NCI-H187 (cell line): ENCODE measurements at places on chromosomes 1 and 21.
A peak's percentile ranks its signal among the peaks of the same experiment; 100 is the strongest.

GRCh38 chr1:193355626-193356025 lies 169.2 kb upstream of the B3GALT2 start:
- no peak for DNase-seq

- no peak for DNase-seq
These were observed 148.9 kb upstream of the RUNX1 start for GRCh38 chr21:35197992-35198431.

DNA sequence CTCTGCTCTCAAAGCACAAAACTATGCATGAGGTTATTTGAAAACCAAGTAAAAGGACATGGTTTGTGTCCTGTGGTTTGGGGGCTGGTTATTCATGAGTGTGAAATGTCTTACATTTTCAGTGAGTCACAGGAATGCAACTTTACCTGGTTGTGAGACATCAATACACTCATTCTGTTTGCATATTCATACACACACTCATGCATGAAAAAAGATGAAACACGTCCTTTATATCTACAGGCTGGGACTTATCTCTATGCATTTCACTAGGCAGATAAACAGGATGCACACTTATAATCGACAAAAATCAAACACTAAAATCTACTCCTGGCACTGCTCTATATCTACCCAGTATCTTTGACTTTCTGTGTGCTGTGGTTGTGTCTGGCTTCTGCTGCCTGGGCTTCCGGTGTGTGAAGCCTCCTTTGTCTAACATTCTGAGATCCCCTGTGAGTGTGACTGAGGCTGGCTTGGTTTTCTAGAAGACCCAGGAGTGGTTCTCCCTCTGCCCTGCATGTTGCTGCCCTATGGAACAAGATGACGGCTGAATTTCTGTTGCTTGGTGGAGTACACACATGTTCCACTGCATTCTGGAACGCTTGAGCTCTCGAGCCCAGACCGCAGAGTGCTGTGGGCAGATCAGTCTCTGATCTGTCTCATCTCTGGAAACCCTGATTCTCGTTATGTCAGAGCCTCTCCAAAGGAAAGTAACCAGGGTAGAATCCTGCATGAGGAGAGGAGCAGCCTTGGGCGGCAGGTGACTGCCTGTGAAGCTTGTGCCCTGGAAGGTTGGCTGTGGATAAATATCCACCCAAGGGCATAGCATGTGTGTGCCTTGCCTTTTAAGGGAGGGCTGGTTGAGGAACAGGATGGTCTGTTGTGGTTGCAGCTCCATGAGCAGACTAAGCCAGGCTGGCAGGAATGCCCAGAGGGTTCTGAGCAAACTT lies 19.7 kb upstream of the FASLG start:
- DNase-seq: no peak

GRCh38 chr1:229186373-229187056 lies 84.4 kb upstream of the RAB4A start:
- no peak for DNase-seq

GRCh38 chr1:22786101-22786500 lies 75.5 kb downstream of the EPHB2 start:
- no peak for DNase-seq

GRCh38 chr21:36059823-36060158 lies 535 bp downstream of the SETD4 start:
- DNase-seq: no peak

GRCh38 chr1:1441002-1441888 lies 5.8 kb downstream of the VWA1 start:
- peak; percentile 7 for DNase-seq

DNA sequence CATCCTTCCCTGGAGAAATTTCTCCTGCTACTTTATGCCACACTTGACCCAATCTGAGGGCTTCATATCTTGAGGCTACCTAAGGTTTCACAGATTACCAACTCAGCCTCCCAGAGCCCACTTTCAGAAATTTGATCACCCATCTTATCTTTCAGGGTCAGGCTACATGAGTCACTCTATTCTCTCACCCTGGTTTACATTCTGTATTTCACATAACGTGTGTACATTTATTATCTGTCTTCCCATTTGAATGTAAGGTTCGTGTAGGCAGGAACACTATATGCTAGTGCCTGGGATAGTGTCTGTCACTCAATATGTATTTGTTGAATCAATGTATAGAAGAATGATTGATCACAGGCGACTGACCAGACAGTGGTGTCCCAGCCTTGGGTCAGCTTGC lies 124.8 kb downstream of the UBE2U start:
- no peak for DNase-seq

GRCh38 chr1:25128121-25128621 lies 104.1 kb downstream of the SYF2 start:
- DNase-seq: no peak

DNA sequence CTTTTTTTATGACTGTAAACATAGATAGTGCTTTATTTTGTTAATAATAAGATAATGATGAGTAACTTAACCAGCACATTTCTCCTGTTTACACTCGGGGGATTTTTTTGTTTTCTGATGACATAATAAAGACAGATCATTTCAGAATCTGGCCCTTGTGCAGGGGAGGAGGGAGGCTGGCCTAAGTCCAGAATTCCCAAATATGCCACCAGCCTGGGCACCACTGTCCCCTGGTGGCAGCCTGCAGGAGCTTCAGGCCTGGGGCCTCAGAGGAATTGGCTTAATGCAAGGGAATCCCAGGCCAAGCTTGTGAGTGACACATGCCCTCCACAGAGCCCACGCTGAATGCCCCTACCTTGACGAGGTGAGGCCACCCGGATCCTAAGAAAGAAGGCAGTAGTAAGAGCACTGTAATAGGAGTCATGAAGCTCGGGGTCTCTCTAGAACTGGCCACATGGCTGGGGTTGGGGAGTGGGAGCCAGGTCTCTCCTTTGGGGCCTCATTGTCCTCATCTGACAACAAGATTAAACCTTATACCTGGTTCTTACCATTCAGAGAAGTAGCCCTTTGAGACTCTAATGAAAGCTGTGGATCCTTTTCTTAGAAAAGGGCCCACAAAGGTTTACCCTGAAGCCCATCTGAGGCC lies 24.1 kb downstream of the ETNK2 start:
- DNase-seq: peak; percentile 83

DNA sequence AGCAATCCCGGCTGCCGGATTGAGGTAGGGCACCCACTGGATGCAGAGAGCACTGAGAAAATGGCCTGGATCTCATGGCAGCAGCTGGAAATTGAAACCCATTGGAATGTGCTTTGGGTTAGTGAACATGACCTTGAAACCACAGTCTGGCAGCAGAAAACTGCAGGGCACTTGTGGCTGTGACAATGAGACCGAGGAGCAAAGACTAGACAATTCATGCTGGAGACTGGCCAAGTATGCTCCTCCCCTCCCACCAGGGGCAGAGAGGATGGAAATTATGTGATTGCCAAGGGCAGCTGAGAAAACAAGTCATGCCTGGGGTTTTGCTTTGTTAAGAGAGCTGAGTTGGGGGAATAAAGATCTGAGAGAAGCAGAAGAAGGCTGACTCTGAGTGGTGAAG lies 60.7 kb downstream of the ZNF697 start:
- DNase-seq: peak; percentile 83

- DNase-seq: no peak
These were observed 656.4 kb upstream of the ADGRL2 start for GRCh38 chr1:81144240-81144825.

DNA sequence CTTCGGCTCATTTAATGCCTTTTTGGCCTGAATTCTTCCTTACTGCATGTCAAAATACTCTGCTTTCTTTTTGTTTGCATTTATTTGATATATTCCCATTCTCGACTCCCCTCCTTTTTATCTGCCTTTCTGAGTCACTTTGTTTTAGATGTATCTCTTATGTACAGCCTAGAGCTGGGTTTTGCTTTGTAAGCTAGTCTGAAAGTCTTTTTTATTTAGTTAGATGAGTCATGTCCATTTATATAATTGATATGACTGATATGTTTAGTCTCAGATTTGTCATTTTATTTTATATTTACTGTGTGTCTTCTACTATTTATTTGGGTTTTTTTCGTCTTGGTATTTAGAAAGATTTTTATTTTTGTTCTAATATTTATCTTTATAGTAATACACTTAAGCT lies 33.6 kb upstream of the GNG5 start:
- no peak for DNase-seq

DNA sequence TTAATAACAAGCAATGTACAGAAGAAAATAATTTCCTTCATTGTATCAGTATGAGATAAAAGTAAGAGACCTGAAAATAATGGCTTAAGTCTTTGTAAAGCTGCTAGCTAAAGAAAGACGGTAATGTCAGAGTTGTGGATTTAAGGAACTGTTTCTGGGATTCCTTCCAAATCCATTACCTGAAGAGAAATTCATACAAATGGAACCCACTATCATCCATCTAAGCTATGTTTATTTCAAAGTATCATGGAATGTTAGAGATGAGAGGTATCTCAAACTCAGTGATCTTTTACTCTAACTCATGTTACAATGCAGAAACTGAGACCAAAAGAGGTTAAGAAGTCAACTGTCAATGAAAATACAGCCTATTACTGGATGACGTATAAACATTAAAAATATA lies 197.7 kb downstream of the DENND1B start:
- DNase-seq: no peak

DNA sequence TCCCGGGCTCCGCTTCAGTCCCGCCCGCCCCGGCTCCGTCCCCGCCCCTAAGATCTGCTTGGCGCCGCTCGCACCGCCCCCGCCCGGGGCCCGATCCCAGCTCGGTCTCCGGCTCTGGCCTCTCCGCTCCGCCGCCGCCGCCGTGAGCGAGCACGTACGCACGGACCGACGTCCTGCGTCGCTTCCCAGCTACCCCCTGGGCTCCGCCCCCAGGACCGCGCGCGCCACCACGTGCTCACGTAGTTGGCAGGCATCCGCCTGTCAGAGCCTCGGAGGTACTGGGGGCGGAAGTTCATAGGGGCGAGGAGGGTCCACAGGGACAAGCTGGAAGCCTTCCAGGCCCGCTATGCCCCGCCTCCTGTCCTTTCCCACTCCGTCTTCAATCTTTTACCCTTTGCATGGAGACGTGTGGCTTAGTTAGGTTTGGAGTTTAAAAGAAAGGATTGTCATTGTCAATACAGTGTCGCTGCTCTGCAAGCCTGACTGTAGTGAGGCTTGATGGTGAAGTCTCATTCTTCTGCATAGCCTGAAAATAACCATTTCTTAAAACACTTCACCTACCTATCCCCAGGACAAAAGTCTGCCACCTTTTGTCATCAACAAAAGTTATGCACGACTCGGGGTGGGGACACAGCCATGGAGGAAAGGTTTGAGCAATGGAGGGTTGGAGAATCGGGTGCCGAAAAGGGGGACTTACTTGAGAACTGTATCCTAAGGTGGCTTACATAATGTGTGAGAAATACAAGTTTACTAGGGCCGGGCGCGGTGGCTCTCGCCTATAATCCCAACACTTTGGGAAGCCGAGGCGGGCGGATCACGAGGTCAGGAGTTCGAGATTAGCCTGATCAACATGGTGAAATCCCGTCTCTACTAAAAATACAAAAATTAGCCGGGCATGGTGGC lies at the start of gene CLK2:
TSS of gene CLK2 (minus strand) at position 162 of the 903 bp plus-strand sequence. CDS start 2,527 bp downstream, outside the sequence.
- DNase-seq: peak; percentile 99

DNA sequence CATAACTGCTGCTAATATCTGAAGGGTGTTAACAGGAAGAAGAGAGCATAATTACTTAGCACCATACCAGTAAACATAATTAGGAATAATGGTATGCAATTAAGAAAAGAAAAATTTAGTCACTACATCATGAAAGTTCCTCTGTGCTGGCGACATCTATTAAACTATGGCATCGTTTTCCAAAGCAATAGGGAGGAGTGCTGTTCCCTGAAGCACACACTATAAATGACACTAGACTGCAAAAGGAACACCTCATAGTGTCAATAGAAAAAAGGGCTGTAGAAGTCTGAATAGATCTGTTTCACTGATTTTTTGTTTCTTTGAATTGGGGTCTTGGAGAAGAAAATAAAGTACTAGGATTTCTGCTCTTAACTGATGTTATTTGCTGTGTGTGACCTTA lies 773.6 kb upstream of the B3GALT2 start:
- no peak for DNase-seq

GRCh38 chr1:207069858-207070506 lies 16.9 kb downstream of the PFKFB2 start:
- DNase-seq: no peak

GRCh38 chr1:109984190-109984455 lies 442 bp upstream of the AHCYL1 start:
- DNase-seq: no peak

DNA sequence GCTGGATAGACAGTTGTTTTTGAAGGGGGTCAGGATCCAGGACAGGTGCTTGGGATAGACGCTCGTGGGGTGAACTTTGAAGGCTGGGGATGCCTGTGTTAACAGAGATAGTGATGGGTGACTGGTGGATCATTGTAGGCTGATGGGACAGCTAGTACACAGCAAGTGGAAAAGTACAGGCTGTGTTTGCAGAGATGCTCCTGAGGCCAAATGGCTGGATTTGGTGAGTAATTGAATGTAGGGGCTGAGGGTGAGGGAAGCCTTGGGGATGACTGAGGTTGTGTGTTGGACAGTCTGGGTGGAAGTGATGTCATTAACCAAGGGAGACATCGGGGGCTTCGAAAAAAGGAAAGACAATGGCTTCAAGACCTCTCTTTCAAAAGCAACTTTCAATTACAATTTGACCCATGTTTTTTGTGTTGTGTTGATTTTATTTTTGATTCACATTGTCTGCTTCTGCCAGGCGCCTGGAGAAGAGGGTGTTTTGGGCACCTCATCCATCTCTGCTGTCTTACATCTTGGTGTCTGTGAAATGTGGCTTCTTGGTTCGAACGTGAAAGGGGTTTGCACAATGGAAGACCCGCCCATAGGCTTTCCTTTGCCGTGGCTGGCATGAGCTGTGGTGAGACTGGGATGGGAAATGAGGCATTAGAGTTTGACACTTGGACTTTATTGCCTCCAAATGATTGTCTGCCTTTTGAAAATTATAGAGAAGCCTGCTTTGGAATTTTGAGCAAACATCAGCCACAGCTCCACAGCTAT lies 147.5 kb downstream of the FOXD2 start:
- no peak for DNase-seq

GRCh38 chr1:20428841-20429240 lies 57.2 kb downstream of the CAMK2N1 start:
- no peak for DNase-seq

- DNase-seq: no peak
These were observed 13.0 kb downstream of the PKP1 start for GRCh38 chr1:201296352-201296751.

DNA sequence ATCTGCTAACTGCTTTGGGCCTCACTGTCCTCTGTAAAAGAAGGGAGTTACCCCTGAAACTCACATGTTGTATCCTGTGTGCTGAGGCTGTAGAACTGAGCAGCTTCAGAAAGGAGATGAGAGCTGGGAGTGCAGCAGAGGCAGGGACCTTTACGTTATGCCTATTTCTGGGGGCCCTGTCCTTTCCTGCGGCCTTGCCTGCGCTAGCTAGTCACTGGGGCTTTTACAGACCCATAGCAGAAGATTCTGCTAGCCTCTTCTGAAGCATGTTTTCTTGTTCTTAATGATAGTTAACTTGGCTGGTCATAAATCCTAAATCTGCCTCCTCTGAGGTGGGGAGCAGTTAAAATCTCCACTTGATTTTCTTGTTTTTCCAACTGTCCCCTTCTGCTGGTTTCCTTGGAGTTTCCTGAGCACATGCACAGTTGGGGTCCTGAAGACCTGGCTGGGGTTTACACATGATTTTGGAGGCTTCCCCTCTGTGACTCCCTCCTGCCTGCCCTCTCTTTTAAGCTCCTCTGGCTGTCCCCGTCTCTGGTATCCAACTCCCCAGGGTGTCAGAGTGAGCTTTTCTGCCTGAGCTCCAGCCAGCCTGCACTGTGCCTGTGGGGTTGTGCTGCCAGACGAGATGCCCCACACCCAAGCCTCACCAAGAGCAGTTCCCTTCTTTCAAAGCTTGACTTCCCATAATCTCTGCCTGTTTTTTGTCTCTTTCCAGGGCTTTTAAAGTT lies 76.6 kb downstream of the NOS1AP start:
- DNase-seq: no peak
